ENCODE measurements at places on chromosomes 12 and 14.

DNA sequence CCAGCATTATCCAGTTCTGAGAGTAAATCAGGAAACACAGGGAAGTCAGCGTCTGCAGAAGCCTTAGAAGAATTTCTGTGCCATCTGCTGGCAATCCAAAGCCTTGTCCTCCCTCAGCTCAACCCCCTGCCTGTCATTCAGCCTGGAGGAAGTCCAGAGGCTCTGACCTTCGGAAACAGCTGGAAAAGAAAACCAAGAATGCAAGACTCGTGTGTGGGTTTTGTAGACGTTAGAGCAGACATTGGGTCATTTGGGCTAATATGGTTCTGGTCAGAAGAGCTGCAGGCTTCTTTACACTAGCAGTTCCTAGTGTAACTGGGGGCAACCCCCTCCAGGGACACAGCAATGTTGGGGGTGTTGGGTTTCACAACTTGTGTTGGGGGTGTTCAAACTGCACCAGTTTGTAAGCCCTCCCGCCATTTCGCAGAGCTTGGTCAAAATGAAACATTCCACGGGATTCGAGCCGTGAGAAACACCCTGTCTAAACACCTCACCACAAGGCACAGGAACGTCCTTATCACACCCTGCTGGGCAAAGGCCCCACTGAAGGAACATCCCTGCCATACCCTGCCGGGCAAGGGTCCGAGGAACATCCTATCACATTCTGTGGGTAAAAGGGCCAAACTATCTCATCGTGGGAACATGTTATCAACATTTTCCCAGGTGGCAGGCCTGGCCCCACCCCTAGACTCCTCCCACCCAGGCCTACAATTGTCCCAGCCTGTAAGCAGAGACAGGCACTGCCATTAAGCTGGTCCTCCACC lies 21.0 kb upstream of the SERPINA4 start:
- DNase-seq, result no peak

- DNase-seq, result no peak
Observed at GRCh38 chr12:82757059-82757458, 70.4 kb downstream of the TMTC2 start.

GRCh38 chr12:104858611-104859543 lies 99.2 kb downstream of the SLC41A2 start:
- DNase-seq, result no peak

DNA sequence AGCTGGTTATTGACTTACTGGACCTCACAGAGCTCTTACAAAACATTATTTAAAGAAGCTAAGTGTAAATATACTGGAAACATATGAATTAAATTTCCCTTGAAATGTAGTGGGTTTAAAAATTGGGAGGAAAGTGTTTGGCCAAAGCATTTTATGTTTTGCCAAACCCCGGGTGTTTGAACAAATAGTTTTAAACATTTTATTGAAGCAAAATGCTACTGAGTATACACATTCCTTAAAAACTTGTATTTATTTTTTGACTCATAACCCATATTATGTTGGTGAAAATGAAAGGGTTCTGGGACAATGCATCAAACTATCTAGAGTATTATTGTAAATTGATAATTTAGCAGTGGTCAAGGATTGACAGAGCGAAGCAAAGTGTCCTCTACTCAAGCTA lies 1048.5 kb downstream of the SLC6A15 start:
- DNase-seq, result no peak

- DNase-seq, result peak; percentile 62
Observed at GRCh38 chr14:46048127-46048526, 603.5 kb downstream of the RPL10L start.

DNA sequence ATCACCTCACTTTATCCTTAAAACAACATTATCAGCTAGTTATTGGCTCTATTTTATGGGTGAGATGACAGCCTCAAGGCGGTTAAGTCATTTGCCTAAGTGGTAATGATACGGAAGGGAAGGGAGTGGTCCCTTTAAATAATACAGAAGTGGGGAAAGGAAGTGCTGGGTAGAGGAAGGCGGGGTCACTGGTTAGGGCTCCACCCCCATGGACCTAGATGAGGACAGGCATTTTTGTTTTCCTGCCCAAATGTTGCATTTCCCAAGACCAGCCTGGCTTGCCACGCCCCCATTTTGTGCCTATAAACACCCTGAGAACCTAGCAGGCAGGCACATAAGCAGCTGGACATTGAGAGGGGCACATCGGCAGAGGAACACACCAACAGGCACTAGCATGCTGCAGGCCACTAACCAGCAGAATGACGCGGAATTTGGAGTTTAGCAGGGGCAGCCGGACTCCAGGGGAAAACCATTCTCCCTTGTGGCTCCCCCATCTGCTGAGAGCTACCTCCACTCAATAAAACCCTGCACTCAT lies 100.9 kb downstream of the EPS8 start:
- no peak for DNase-seq

DNA sequence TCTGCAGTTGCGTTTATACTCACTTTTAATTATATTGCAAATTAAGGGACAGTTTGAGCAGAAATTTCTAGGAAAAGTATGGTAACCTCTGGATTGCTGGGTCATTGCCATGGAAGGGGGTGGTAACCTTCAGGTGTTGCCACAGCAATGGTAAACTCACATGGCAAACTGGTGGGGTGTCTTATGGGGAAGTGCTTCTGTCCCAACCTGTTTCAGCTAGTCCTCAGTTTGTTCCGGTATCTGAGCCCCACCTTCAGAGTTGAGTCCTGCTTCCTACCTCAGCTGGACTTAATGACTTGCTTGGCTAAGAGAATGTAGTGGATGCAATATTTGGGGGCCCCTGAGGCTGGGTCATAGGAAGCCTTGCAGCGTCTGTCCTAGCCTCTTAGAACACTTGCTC lies 7.3 kb upstream of the CLMN start:
- no peak for DNase-seq

GRCh38 chr12:50160643-50161042 lies 6.5 kb downstream of the CERS5 start:
- DNase-seq, result no peak

DNA sequence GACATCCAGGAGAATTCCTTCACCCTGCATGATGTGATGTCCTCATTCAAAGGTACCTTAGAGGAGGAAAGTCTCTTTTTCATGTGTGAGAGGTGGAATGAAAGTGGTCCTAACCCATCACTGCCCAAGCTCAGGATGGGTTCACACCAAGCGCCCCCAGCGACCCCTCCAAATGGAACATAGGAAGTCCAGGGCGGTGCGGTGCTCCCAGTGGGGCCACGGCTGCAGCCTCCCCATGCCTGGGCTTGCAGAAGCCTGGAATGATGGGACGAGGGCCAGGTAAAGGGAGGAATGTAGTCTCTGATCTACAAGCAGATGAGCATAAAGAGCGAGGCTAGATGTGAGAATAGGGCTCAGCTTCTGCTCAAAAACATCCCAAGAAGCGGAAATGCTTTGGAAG lies 196.3 kb downstream of the TTC7B start:
- DNase-seq, result no peak

DNA sequence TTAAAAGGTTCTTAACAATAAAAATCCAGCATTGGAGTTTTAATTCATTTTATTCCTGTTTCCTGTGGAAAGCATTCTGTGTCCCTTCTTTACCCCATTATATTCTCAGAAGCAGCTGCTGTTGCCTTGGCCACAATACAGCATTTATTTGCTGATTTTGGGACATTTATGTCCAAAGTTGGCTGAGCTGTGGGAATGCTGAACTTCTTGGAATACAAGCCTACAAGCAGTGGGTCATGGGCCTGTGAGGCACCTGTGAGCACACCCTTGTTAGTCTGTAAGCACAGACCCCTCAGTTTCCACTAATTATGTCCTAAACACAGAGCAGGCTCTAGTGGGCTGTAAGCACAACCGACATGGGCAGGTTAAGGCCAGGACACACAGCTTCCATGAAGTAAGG lies 122.2 kb upstream of the IGF1 start:
- no peak for DNase-seq

GRCh38 chr12:1216560-1216959 lies 225.5 kb downstream of the ERC1 start:
- no peak for DNase-seq

- DNase-seq, result no peak
Observed at GRCh38 chr12:132362996-132363660, 33.7 kb upstream of the GALNT9 start.

DNA sequence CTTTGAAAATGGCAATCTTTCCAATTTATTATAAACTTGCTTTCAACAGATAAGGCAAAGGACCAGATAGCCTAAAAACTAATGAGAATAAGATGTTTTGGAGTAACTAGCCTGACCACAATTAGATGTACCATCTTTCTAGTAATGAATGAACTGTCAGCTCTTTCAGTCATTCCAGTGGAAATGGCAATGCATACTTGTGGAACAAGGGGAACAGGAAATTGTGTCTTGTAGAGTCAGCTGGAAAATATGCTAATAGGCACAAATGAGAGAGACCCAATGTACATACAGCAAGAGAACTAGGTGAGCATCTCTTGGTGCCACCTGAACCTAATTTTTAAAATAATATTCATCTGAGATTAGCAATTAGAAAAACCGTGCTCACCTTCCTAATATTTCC lies 76.1 kb upstream of the GPHB5 start:
- no peak for DNase-seq

DNA sequence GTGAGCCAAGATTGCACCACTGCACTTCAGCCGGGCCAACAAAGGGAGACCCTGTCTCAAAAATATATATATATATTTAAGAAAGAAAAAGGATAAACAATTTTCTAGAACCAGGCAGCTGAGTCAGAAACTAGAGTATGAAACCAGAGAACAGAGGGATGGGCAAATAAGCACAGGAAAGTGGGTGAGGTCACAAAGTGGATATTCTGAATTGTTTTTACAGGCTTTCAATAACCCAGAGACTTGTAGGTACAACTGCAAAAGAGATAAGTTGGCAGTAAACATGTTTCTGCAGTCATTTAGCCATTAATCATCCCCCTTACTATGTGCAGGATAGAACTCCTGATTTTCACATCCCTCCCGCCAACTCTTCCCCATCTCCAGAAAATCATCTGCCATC lies 94.2 kb downstream of the BTG1 start:
- DNase-seq, result no peak

DNA sequence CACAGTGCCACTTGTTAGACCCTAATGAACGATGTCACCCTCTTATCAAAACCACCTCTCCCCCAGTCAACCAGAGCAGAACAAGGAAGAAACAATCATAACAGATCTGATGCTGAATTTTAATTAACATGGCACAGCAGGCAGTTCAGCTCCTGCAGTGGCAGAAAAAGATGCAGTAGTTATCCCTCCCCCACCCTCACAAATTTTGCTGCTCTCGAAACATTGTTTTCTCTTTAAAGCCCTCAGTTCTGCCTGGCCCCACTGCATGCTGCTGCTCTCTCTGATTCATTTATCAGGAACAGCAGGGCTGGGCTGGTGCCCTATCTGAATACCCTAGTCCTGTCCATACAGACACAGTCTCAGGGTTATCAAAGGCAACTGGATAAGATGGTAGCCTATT lies 12.2 kb downstream of the CCDC175 start:
- DNase-seq, result no peak

- DNase-seq, result no peak
Observed at GRCh38 chr14:76497550-76498462, 121.9 kb downstream of the ESRRB start.

DNA sequence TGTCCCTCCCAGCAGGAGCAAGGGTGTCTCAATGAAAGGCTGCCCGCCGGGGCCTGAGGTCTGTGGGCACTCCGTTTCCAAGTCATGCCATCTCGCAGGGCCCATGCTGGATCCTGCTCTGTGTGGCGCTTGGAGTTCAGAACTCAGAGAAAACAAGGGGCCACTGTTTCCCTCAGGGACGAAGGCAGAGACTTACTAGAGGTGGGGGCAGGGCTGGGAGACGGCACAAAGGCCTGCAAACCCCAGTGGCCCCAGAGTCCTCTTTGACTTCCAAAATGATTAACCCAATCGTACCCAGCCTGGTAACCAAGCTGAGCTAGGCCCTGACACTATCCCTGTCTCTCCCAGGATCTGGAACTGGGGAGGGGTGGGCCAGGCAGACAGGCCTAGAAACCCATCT lies 95.8 kb downstream of the ITPK1 start:
- DNase-seq, result no peak
